ENCODE measurements at places on chromosomes 12 and 14.

DNA sequence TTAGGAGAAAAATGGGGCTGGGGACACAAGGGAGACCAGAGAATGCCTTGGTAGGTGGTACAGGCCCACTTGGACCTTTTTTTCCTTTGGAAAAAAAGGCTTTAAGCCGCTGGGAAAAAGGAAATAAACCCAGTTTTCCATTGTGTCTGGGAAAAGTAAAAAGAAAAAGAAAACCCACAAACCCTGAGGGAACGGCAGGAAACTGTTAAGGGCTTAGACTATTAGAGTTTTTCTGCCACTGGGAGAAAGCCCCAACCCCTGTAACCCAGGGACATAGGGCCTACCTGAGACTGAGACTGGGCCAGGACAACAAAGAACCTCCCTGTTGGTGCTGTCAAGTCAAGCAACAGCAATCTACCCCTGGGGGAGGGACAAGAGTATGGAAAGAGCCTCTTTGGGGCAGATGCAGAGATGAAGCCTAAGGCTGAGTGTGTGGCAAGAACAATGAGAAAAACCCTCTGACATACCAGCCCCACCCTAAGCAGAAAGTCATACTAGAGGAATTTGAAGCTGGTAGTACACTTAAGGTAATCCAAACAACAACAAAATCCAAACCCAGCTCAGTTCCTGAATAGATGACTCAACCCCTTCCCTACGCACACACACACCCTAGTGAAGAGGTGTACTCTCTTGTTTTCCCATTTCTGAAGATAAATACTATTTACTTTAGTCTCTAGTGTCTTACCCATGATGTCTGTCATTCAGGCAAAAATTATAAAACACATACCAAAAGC lies 22.8 kb downstream of the ATF1 start:
- DNase-seq, result no peak

DNA sequence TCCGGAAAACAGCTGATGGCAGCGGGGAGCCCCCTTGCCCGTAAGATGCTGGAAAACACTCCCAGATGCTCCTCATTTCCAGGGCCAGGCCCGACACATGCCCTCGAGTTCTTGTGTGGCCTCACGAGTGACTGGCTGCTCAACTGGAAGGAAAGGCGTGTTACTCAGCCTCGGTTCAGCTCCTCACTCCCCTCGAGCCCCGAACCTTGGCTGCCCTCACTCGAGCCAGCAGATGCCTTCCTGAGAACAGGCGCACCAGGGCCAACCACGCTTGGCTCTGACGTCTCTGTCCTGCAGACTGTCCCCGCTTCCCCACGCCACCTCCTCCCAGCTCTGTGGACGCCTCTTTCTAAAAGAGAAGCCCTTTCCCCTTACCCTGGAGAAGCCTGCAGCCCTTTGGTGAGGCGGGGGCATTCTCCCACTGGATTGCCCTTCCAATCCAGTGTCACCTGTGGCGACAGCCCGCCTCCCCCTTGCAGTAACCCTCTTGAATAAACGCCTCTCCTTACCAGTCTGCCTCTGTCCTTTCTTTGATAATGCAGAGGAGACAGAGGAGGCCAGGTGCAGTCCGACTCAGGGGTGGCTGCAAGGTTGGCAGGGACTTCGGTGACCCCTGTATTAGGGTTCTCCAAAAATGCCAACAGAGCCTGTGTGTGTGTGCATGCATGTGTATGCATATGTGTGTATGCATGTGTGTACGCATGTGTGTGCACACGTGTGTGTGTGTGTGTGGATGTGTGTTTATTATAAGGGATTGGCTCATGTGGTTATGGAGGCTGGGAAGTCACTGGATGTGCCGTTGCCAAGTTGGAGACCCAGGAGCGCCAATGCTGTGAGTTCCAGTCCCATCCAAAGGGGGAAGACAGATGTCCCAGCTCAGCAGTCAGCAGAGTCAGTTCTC lies 166.3 kb downstream of the KIF26A start:
- DNase-seq, result peak; percentile 73

- no peak for DNase-seq
Observed at GRCh38 chr14:86799244-86799647, 1193.7 kb downstream of the GALC start.

DNA sequence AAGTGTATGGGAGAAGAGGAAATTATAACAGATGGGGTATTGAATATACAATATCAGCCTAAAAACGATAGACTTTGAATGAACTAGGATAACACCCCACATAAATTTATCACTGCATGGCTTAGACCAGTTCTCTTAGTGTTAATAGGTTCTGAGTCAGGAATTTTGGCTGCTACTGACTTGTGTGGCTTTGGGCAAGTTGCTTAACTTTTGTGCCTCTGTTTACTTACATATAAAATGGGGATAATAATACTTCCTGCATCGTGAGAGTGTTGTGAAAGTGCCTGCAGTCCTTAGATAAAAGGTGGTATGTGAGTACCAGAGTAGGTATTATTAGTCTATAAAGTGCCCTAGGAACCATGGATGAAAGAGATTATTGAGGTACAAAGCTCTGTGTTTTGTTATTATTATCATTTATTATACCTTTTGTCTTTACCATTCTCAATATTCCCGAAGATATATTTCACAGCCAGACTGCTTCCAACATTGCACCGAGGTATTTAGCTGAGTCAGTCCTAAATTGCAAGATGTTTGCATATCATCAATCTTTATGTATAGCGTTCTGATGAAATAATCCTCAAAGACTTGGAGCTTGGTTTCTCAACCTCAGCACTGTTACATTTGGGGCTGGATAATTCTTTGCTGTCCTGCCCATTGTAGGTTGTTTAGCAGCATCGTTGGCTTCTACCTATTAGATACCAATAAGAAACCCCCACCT lies 2.3 kb upstream of the PAWR start:
- DNase-seq, result no peak

GRCh38 chr12:82877963-82878362 lies 191.3 kb downstream of the TMTC2 start:
- DNase-seq, result no peak

GRCh38 chr14:104794993-104795780 lies at the start of gene AKT1:
AKT1 (minus strand) TSS chr14:104795748; CDS start chr14:104792643, 3,105 bp downstream.
- DNase-seq, result no peak

DNA sequence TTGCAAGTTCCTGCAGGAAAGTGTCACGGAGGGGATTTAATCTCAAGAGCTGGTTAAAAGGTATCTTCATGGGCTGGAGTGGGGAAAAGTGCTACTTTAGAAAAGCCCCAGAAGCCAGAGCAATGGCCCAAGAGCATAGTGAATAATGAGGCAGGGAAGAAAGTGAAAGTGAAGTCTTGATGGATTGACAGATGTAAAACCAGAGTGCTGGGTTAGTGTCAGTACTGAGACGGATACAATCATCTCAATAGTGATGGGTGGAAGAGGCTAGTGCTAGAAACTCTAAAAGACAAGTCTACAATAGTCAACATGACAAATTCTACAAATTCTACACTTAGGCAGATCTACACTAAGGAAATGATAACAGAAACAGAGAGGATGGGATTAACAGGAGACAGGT lies 68.1 kb downstream of the CIT start:
- DNase-seq, result no peak

- no peak for DNase-seq
Observed at GRCh38 chr12:24664161-24664880, 284.6 kb downstream of the BCAT1 start.

DNA sequence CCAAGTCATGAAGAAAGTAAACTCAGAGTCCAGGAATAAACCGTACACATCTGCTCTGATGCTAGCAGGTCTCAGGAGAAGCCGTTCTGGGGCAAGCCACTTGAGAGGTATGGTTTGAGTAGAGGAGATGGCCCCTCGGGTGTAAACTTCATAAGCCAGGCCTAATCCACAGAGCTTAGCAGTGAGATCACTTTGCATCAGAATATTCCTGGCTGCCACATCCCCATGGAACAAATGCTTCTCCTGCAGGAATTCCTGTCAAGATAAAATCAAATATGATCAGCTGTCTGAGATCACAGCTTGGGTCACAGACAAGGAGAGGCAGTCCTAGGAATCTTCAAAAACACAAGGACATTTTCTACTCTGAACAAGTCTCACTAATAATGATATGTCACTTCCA lies 11.2 kb upstream of the MAGOHB start:
- DNase-seq, result no peak

- DNase-seq, result no peak
Observed at GRCh38 chr12:53453953-53454640, 2.2 kb downstream of the PCBP2 start.

GRCh38 chr12:64510667-64511066 lies 58.7 kb downstream of the TBK1 start:
- DNase-seq, result no peak
